ENCODE measurements at places on chromosomes 2 and 18. TPM values are rescaled to one million over a fixed set of nuclear protein-coding genes. Genes with fewer than 3 reads are reported as not detected.

DNA sequence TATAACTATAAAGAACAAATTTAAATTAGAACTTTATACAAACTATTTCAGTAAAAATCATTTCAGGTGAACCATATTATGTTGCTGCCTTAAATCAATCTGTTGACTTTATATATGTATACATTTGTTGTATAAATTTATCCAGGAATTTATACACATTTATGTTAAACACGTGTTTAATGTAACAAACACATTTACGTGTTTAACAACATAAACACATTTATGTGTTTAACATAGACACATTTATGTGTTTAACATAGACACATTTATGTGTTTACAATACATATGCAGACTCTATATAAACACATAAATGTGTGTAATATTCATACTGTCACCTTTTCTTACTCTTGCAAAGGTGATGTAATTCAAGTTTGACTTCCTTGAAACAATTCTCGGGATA is 75.4 kb upstream of the TWSG1 start:
- no peak for DNase-seq

GRCh38 chr18:53911200-53911599 is 313.3 kb downstream of the MBD2 start:
- no peak for DNase-seq

DNA sequence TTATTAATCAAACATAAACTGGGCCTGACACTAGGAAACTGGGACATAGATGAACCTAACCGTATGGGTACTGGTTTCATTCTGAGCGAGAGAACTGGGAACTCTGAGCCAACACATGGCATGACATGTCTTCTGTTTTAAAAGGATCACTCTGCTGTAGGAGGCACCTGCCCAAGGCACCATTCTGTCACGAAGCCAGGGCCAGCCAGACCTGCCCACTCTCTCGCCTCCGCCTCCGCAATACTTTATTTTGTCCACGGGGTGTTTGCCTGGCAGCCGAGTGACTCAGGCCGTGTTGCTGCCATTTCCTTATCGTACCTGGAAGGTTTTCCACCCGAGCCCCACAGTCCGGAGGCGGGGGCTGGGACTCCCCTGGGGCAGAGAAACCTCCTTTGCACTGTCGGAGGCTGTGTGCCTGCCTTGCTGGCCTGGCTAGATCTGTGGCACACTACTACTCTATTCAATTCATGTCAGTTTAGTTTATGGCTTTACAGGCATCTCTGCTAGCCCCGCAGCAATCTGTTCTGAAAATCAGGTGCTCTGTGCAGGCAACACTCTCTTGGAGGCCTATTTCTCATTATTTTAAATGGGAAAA is 120.4 kb upstream of the ACKR3 start:
- DNase-seq = no peak

- no peak for DNase-seq
These were observed 388.6 kb upstream of the TNP1 start for GRCh38 chr2:217248312-217248935.

GRCh38 chr18:76466410-76466991 is 28.5 kb downstream of the ZNF516 start:
- DNase-seq = peak; percentile 46

- no peak for DNase-seq
These were observed 59.9 kb downstream of the NAT8 start for GRCh38 chr2:73582364-73582763.

DNA sequence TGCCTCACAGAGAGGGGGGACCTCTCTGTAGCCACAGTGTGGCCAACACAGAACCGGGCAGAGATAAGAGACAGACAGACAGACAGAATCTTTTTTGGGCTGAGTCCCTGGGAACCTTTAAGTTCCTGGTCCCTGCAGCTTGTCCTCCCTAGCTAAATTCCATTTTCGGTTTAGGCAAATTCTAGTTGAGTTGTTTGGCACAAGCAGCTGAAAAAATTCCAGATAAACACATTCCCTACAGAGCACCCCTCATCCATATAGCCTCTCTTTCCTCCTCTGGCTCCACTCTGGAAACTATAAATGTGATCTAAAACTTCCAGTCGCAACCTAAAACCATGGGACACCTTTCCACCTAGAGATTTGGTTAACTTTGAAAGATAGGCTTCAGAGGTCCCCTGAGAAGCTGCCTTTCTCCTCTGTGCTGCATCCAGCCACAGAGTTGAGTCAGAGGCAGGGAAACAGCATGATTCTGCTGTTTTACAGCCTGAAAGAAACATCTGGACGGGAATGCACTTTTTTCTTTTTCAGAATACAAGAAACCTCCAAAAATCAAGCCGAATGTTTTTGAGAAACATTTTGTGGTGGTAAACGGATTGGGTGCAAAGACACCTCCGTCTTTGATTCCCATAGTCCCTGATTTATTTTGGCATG is 30.9 kb downstream of the SLC4A3 start:
- DNase-seq = peak; percentile 26

DNA sequence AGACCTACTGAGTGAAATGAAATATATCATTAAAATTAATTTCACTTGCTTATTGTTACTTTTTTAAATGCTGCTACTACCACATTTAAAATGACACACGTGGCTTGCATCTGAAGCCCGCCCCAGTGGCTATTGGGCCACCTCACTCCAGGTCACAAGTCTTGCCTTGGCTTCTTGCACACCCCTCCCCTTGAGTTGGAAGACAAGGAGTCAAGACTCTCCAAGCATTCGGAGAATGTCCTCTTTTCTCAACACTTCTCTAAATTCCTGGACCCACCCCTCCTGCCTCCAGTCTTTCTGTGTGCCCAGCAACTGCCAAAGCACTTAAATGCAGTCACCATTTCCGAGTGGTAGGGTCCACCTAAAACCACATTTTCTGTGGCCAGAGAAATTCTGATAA is 73.4 kb downstream of the ZBTB7C start:
- no peak for DNase-seq

DNA sequence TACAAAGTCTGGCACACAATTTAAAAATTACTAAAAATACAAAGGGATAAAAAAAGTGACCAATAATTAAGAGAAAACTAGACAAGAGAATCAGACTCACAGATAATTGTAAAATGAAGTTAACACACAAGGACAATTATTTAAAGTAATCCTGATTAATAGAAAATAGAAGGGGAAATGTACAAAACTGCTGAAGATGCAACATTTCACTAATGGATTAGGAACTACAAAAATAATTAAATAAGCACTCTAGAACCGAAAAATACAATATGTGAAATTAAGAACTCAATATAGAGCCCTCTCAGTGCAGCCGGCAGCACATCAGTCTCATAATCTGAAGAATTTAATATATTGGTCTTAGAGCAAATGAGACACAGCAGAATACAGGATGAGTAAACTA is 24.6 kb downstream of the HYCC2 start:
- no peak for DNase-seq

- DNase-seq = no peak
These were observed 57.4 kb downstream of the HDAC4 start for GRCh38 chr2:239343460-239343859.

GRCh38 chr2:177326005-177326404 is 61.5 kb upstream of the NFE2L2 start:
- DNase-seq = no peak

- no peak for DNase-seq
These were observed 7.5 kb upstream of the IMP4 start for GRCh38 chr2:130335226-130335625.

- no peak for DNase-seq
These were observed 76.5 kb downstream of the CCDC102B start for GRCh38 chr18:68874361-68874760.

DNA sequence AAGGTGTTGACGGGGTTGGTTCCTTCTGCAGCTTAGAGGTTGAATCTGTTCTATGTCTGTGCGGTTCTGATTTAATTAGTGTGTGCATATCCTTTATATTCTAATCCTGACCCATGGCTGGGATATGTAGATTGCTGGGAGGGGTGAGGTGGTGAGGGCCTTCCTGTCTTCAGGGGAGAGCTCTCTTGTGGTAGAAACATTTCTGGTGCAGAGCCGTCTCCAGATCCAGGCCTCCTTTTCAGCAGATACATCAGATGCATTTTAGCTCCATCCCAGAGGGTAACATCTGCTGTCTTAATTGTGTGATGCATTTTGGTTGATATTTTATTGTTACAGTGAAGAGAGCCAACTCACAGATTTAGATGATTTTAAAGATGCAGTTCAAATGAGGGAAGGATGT is 227.8 kb downstream of the AGAP1 start:
- DNase-seq = no peak

DNA sequence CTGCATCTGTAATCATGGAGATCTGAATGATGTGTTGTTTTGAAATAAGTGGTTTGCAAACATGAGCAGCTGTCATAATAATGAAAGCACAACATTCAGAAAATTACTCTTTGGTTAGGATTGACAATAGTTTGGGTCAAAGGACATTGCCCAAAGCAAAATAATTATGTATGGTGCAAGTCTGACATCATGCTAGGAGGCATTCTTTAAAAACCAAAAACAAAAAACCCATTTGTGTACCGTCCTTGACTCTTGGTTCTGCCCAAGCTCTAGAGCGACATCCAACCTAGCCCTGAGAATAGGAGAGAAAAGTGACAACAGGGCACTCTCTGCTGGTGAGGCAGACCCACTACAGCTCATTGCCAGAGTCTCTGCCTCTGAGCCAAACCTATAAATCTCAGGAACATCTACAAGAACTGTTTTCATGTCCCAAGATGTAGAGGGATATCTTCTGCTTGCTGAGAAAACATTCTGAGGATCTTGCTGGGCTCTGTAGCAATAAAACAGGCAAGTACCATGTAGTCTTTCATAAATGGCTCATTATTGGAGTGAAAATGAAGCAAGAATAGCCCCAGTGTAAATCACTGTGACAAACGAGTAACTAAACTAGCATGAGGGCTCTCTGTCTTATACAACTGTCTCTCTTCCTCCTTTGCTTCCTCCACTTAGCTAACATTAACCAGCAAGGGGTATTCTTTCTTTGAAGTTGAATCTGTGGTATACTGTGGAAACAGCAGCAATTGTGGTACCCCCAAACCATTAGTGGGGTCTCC is 266.8 kb upstream of the CXCR4 start:
- no peak for DNase-seq

GRCh38 chr2:152635635-152636298 is 81.5 kb downstream of the PRPF40A start:
- DNase-seq = peak; percentile 68

DNA sequence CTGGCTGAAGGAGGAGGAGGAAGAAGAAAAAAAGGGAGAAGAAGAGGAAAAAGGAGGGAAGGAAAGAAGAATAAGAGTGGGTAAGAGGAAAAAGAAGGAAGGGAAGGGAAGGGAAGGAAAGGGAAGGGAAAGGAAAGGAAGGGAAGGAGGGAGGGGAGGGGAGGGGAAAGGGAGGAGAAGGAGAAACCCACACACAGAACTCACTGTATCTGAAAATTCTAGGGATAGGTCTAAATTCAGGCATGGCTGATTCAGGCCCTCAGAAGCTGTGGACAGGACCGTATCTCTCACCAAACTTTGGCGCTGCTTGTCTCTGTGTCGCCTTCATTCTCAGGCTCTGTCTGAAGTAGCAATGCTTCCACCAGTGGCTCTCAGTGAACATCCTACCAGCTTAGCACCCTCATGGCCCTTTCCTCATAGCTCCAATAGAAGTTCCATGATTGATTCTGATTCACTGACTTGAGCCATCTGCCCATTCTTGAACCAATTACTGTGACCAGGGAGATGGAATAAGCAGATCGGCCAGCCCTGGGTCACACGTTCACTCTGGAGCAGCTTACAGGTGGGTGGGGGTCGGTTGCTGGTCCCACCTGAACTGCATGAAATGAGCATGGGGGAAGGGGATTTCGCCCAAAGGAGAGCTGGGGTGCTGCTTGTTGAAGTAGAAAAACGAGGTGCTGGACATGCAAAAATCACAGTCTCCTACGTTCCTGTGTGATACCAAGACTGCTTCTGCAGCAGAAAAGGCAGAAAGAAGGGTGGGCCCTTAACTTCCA is 59.7 kb downstream of the TTC32 start:
- DNase-seq = peak; percentile 12

- DNase-seq = no peak
These were observed 22.2 kb downstream of the EFR3B start for GRCh38 chr2:25063876-25064660.

- no peak for DNase-seq
These were observed 7.1 kb downstream of the KCNE4 start for GRCh38 chr2:223058952-223059716.

DNA sequence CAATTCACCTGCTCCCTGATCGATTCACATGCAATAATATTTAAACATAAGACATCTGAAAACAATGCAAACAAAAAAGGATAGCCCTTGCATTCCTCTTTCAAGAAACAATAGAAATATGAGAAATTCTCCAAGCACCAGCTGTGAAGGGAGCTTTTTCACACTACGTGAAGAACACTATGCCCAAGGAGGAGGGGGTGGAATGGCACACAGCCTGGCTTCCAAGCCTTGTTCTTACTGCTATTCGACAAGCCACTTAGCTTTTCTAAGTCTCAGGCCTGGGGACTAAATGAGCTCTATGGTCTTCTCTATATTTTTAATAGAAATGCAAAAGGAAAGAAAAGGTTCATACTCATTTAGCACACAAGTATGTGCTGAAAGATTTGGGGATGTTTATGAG is 92.2 kb upstream of the CHRNA1 start:
- DNase-seq = no peak

GRCh38 chr2:15768615-15769014 is 171.7 kb upstream of the MYCN start:
- no peak for DNase-seq

DNA sequence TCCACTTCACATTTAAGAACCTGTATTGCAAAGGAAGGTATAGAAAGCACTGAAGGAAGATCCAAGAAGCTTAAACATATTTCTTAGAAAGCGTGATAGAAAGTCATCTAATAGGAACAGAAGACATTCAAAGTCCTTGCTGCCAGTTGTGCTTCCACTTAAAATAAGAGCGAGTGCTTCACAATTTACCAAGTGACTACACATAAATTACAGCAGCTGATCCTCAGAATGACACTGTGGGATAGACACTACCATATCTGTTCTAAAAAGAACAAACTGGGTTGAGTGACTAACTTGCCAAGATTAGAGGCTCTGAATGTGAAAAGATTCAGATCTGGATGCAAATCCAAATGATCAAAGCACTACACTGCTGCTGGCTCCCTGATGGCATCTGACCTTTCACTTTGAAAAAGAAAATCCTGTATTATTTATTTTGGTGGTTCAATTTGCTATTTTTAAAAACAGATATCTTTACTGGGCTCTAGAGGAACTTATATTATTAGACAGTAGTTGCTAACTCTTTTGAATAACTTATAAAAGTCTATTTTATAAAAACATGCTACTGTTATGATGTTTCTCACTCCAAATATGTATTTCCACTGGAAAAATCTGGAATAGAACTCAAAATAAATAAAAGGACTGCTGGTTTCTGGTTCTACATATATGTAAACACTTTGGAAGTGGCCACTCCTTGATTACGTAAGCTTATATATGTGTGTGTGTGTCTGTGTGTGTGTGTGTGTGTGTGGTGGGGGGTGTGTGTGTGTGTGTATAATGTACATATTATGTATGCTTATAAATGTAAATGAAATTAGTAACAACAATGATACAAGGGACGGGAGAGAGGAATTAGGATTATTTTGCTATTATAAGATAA is 57.4 kb downstream of the KIDINS220 start:
- DNase-seq = no peak

GRCh38 chr2:68250196-68250595 is 2.1 kb downstream of the PPP3R1 start:
- no peak for DNase-seq

RBM43 gene
- total RNA-seq = 3.4 TPM

SP5 gene
- total RNA-seq = 2.6 TPM

BMP10 gene
- 6.1 TPM for total RNA-seq

RIT2 gene
- not detected for total RNA-seq

DYSF gene
- 30.0 TPM for total RNA-seq

TMEM150A gene
- 20.0 TPM for total RNA-seq

C2orf80 gene
- total RNA-seq = not detected

MAP2 gene
- 2.3 TPM for total RNA-seq

TMEM182 gene
- 1.6 TPM for total RNA-seq

Data from left lobe of liver (tissue), 2 donors.